T-cell (primary cell): ENCODE measurements at places on chromosomes 2 and 18.

DNA sequence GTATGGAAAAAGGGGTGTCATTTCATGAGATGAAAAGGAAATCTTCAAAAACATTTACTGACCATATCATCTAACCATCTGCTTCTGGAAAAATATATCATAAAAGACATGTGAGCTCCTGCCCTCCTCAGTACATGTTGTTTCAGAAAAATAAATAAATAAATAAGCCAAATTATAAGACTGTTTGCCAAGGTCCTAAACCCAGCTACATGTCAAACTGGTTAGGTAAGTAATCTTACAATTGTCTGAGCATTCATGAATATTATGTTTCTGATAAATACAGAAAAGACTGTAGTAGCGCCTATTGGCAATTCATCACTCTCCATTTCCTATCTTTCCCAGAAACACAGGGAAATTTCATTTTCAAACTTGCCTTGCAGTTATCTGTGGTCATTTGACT lies 138.9 kb upstream of the SETBP1 start:
- no peaks in the 10 kb centered on the region for H3K27me3 ChIP-seq
- H3K27ac ChIP-seq = no peak overlapping the region
- no peak for DNase-seq
- H3K4me3 ChIP-seq = no peak overlapping the region
- no peaks in the 10 kb centered on the region for H3K4me1 ChIP-seq

- no peaks in the 10 kb centered on the region for H3K36me3 ChIP-seq
- H3K27me3 ChIP-seq = no peaks in the 10 kb centered on the region
- DNase-seq = no peak
- H3K4me3 ChIP-seq = no peak overlapping the region
- peaks cover 19% of the 10 kb centered on the region for H3K4me1 ChIP-seq
Observed at GRCh38 chr2:148642891-148643416, 1.6 kb upstream of the EPC2 start.

DNA sequence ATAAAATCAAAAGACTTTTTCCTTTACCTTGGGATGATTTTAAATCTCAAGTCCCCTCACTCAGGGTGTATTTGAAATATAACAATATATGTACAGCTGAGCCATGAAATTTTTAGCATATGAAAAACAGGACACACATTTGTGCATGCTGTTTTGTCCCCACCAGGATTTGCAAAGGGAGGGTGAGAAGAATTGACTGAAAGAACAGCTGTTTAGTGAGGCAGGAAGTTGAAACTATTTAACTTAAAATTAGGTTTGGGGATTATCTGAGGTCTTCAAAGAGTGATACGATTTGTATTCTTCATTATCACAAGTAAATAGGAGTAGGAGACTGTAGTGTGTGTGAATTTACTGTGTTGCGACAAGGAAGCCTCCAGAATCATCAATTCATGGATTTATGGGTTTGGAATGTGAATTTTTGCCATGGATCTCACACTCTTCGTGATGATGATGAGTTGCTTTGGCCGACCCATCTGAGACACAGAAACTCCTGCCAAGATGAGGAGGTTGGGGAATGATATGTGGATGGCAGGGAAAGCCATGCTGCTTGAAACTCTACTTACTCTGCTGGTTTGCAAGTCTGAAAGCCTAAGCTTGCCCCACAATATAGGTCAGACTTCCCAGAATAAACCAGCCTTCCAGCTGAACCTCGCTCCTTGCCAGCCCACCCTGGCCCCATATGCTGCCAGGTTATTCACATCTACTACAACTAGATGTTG lies 31.0 kb upstream of the SPATS2L start:
- H3K27me3 ChIP-seq = no peaks in the 10 kb centered on the region
- no peak overlapping the region for H3K27ac ChIP-seq
- DNase-seq = no peak
- no peaks in the 10 kb centered on the region for H3K4me1 ChIP-seq
- no peaks in the 10 kb centered on the region for H3K36me3 ChIP-seq

DNA sequence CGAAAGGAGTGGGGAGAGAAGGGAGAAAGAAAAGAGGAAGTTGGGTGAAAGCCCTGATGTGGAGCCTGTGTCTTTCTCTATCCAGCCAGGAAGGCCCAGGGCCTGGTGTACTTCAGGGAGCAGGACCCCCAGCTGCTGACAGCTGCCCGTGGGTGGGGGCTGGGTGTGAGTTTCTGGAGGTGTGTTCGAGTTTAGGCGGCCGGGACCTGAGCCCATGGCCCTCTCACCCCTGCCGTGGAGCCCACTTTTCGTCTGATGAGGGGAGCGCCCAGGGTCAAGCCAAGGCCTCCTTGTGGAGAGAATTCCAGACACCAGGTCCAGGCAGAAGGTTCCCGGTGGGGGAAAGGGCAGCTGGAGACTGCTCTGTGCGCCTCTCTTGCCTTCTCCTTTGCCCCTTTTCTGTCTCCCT lies 2.2 kb downstream of the SIX3 start:
- no peak overlapping the region for H3K27ac ChIP-seq
- no peaks in the 10 kb centered on the region for H3K36me3 ChIP-seq
- no peak for DNase-seq
- H3K4me1 ChIP-seq = peaks cover 28% of the 10 kb centered on the region
- H3K27me3 ChIP-seq = peaks cover 27% of the 10 kb centered on the region
- no peak overlapping the region for H3K4me3 ChIP-seq

- H3K4me3 ChIP-seq = peak overlapping the region; percentile 43
- peaks cover 99% of the 10 kb centered on the region for H3K4me1 ChIP-seq
- no peaks in the 10 kb centered on the region for H3K27me3 ChIP-seq
Observed at GRCh38 chr2:136131961-136132824, 14.2 kb upstream of the CXCR4 start.

GRCh38 chr2:240962300-240963064 lies 35.9 kb upstream of the SNED1 start:
- no peak for DNase-seq
- no peaks in the 10 kb centered on the region for H3K4me1 ChIP-seq
- H3K27me3 ChIP-seq = no peaks in the 10 kb centered on the region
- H3K4me3 ChIP-seq = no peak overlapping the region
- H3K36me3 ChIP-seq = no peaks in the 10 kb centered on the region
- H3K27ac ChIP-seq = no peak overlapping the region

GRCh38 chr18:11146238-11146946 lies 3.0 kb downstream of the PIEZO2 start:
- peaks cover 19% of the 10 kb centered on the region for H3K27me3 ChIP-seq
- no peaks in the 10 kb centered on the region for H3K4me1 ChIP-seq
- DNase-seq = no peak
- H3K36me3 ChIP-seq = no peaks in the 10 kb centered on the region
- H3K4me3 ChIP-seq = no peak overlapping the region

DNA sequence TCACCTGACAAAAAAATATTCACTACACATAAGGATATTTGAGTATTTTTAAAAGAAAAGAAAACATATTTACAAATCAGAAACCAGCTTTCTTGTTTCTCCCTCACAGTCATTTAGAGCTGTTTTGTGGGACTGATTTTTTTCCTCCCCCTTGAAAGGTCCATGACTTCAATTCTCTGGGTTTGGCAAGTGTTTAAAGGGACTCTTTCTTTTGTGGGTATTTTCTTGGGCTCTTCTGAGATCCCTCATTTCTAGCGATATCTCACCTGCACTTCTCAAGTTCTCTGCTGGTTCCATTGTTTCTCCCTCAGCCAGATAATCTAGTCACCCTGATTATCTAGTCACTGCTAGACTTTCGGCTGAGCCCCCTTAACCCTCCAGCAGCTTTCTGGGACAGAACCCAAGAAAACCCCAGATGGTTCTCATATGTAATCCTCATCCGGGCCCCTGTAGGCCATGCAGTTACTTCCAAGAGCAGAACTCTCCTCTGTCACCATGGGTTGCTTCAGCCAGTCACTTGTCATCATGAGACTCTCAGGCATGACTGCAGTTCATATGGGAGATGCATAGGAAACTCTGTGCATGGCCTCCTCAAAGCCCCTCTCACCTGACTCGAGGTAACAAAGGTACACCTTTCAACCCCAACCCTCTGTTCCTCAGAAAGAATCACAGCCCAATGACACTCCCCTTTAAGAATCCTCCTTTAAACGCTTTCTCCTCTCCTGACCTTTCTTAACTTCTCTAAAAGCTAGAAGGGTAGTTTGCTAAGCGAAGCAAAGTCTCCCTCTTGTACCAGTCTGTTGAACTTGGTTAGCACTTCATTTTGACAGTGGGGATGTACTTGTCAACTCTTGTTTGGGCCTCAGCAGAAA lies 36.7 kb upstream of the ITGA4 start:
- H3K4me3 ChIP-seq = no peak overlapping the region
- DNase-seq = no peak
- peak overlapping the region; percentile 30 for H3K27ac ChIP-seq
- no peaks in the 10 kb centered on the region for H3K36me3 ChIP-seq
- H3K27me3 ChIP-seq = no peaks in the 10 kb centered on the region
- H3K4me1 ChIP-seq = peaks cover 3% of the 10 kb centered on the region

DNA sequence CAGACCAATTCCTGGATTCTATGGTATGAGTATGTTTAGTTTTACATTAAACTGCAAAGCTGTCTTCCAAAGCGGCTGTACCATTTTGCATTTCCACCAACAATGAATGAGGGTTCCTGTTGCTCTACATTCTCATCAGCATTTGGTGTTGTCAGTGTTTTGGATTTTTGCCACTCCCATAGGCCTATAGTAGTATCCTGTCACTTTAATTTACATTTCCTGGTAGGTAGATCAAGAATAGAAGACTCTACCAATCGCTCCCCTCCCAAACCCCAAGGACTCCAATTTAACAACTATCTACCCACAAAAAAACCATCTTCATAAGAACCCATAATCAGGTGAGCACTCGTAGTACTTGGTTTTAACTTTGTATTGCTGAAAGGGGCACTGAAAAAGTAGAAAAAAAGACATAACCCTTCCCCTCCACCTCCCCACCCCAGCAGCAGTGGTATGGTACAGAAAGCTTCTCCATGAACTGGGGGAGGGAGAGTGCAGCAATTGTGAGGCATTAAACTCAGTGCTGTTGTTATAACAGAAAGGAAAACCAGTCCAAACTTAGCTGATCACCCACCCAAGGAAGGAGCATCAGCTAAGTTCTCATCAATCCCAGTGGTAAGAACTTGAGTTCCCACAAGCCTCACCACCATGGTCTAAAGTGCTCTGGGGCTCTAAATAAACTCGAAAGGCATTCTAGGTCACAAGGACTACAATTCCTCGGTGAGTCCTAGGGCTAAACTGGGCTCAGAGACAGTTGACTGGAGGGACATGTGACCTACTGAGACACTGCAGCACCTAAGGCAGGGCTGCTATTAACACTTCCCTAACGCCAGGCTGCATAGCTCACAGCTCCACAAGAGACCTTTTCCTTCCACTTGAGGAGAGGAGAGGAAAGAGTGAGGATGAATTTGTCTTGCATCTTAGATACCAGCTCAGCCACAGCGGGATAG lies 35.5 kb upstream of the CYTIP start:
- H3K4me1 ChIP-seq = peaks cover 9% of the 10 kb centered on the region
- H3K36me3 ChIP-seq = no peaks in the 10 kb centered on the region
- DNase-seq = no peak

DNA sequence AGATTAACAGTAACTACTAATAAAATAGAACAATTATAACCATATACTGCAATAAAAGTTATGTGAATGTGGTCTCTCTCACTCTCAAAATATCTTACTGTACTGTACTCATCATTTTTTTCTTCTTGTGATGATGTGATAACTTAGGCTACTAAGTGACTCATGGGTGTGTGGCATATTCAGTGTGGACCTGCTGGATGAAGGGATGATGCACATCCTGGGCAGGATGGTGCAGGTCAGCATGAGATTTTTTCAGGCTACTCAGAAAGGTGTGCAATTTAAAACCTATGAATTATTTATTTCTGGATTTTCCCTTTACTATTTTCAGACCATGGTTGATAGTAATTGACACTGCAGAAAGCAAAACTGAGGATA lies 90.7 kb downstream of the NCKAP5 start:
- no peaks in the 10 kb centered on the region for H3K27me3 ChIP-seq
- no peak overlapping the region for H3K27ac ChIP-seq
- no peak overlapping the region for H3K4me3 ChIP-seq
- no peaks in the 10 kb centered on the region for H3K4me1 ChIP-seq

GRCh38 chr2:220937245-220937644 lies 634.9 kb downstream of the EPHA4 start:
- H3K27ac ChIP-seq = no peak overlapping the region
- no peaks in the 10 kb centered on the region for H3K36me3 ChIP-seq
- H3K27me3 ChIP-seq = peaks cover 3% of the 10 kb centered on the region
- no peak overlapping the region for H3K4me3 ChIP-seq

- H3K4me3 ChIP-seq = no peak overlapping the region
- H3K36me3 ChIP-seq = no peaks in the 10 kb centered on the region
- no peaks in the 10 kb centered on the region for H3K4me1 ChIP-seq
- H3K27me3 ChIP-seq = no peaks in the 10 kb centered on the region
- DNase-seq = no peak
Observed at GRCh38 chr2:118351796-118352195, 263.5 kb downstream of the INSIG2 start.

DNA sequence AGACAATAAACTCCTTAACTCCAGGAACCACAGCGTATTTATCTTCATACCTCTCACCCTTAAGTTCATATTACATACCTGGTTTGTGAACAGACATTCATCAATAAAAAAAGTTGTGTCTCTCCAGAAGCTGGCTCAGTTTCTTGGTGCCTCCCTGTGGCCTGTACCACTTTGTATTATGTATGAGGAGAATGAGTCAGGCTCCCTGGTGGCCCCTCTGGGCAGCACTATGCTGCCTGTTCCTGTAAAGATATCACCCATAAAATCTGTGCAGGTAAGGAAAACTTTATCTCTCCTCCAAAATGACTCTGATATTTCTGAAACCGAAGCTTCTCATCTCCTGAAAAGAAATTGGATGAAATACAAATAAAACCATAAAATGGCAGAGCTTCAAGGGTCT lies 198.4 kb upstream of the NT5C1B start:
- H3K27me3 ChIP-seq = no peaks in the 10 kb centered on the region
- H3K4me1 ChIP-seq = no peaks in the 10 kb centered on the region
- no peak overlapping the region for H3K4me3 ChIP-seq
- no peaks in the 10 kb centered on the region for H3K36me3 ChIP-seq
- no peak for DNase-seq

- H3K4me1 ChIP-seq = peaks cover 30% of the 10 kb centered on the region
- no peak overlapping the region for H3K4me3 ChIP-seq
- H3K36me3 ChIP-seq = no peaks in the 10 kb centered on the region
- H3K27me3 ChIP-seq = no peaks in the 10 kb centered on the region
Observed at GRCh38 chr18:58315041-58315440, 271.0 kb downstream of the NEDD4L start.

DNA sequence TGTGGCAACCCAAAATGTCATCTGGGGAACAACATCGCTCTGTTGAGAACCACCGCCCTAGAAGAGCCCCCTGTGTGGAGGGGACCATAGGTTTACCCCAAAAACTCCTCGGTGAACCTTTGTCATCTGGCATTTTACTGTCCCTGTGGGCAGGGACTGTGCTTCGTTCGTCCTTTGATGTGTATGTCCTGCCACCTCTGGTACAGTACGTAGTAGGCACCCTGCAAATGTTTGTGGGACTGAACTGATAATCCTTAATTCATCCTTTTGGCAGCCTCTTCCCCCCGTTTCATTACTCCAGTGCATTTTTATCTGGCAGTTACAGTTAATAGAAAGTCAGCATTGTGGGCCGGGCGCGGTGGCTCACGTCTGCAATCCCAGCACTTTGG lies 728 bp downstream of the NAPG start:
- no peaks in the 10 kb centered on the region for H3K27me3 ChIP-seq
- DNase-seq = no peak
- H3K36me3 ChIP-seq = peaks cover 3% of the 10 kb centered on the region
- H3K4me3 ChIP-seq = peak overlapping the region; percentile 80
- peaks cover 13% of the 10 kb centered on the region for H3K4me1 ChIP-seq

GRCh38 chr2:677056-677958 lies at the start of gene TMEM18:
Gene TMEM18 (minus strand): TSS chr2:677406. CDS start chr2:677345, 61 bp downstream.
- peak; percentile 88 for DNase-seq
- H3K4me3 ChIP-seq = peak within 1 kb of the TSS; percentile 93
- no peaks in the 10 kb centered on the region for H3K27me3 ChIP-seq
- peaks cover 11% of the 10 kb centered on the region for H3K36me3 ChIP-seq

- no peak for DNase-seq
- H3K4me3 ChIP-seq = no peak overlapping the region
- H3K27ac ChIP-seq = no peak overlapping the region
- no peaks in the 10 kb centered on the region for H3K36me3 ChIP-seq
- H3K27me3 ChIP-seq = no peaks in the 10 kb centered on the region
Observed at GRCh38 chr2:14344355-14344754, 288.2 kb upstream of the LRATD1 start.
